ENCODE measurements at places on chromosomes 11 and 22.

DNA sequence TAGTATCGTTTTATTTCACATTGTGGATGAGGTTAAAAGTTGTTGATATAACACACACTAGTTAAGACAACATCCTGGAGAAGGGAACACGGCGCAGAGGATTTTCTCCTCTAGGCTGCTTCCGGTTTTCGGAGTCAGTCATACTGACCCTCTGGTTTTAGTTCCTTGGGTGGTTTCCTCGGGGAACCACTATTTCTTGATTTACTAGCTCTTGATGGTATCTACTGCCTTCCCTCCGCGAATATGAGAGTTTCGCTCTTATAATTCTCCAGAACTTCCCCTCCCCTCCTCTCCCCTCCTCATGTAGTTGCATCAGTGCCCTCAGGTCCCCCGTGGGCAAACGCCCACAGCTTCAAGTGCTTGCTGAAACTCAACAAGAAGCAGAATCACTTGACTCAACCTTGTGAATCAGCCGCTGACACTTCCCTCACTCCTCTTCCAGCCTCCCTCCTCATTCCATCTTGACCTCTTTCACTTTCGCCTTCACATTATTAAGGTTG, 15.9 kb upstream of the APOBEC3A start:
- DNase-seq, result no peak

DNA sequence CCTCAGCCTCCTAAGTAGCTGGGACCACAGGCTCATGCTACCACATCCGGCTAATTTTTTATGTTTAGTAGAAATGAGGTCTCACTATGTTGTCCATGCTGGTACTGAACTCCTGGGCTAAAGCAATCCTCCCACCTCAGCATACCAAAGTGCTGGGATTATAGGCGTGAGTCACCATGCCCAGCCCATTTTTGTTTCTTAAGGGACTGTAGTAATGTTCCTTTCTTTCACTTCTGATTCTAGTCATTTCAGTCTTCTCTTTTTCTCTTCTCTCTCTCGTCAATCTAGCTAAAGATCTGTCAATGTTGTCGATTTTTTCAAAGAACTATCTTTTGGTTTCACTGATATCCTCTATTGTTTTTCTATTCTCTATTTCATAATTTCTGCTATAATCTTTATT, 111.0 kb upstream of the APOA1 start:
- peak; percentile 64 for DNase-seq

- no peak for DNase-seq
Measured at GRCh38 chr22:46556775-46557174, 19.4 kb upstream of the CELSR1 start.

- no peak for DNase-seq
Measured at GRCh38 chr11:123608371-123608770, 46.1 kb downstream of the SCN3B start.

DNA sequence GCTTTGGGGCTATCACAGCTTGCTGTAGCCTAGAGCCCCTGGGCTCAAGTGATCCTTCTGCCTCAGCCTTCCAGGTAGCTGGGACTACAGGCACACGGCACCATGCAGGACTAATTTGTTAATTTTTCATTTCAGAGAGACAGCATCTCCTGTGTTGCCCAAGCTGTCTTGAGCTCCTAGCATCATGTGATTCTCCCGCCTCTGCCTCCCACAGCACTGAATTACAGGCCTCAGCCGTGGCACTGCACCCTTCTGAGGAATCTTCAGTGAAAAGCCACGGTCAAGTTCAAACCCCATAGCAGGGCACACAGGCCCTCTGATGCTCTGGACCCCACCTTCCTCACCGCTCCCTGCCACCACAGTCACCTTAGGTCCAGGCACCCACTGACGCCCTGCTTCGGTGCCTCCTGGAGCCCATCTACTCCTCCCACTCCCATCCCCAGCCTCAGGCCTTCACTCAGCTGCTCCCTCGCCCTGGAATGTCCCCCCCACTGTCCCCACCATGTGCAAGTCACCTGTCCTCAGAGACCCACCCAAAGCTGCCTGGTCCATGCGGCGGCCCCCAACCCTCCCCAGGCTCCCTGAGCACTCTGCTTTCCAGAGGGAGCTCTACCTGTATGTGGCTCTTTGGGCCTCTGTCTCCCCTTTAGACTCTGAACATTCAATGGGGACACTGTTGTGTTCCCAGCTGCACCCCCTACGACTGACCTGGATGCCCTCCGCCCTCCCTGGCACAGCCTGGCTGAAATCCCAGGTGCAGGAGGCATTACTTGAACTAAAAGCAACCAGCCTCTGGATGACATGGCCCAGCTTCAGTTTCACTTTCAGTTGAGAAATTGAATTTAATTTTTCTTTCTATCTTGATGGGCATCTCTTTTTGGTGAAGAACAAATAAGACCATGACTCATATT, 1.6 kb downstream of the APOL2 start:
- no peak for DNase-seq

All from EH (cell line).